ENCODE measurements at places on chromosomes 6 and 20. TPM values are rescaled to one million over a fixed set of nuclear protein-coding genes. Genes with fewer than 3 reads are reported as not detected.

The ENPP3 gene
- not detected for total RNA-seq

The DEFB118 gene
- not detected for total RNA-seq

The RAET1G gene
- total RNA-seq: not detected

The PDE10A gene
- not detected for total RNA-seq

The NNAT gene
- 0.20 TPM for total RNA-seq

Data from activated naive CD4-positive, alpha-beta T cell treated with anti-CD3 and anti-CD28 coated beads, Interleukin-2, amount 10 ng/mL, durations not matched to agents 5 hours and 36 hours (primary cell).